ENCODE measurements at places on chromosomes 7 and 10.

DNA sequence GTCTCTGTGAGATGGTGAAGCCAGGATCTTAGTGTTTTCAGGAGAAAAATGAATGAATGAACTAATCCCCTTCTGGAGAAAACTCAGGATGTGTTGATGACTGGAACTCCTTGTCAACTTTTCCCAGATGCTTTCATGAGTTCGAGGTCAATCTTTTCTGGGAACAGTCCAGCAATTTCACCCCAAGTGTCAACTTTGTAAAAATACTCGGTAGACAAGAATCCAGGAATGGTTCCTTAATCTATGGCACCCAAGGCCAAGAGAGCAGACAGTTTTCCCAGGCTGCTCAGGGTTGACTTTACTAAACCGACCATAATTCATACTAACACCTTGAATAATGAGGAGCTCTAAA, 31.1 kb upstream of the LYZL1 start:
- DNase-seq, result no peak

DNA sequence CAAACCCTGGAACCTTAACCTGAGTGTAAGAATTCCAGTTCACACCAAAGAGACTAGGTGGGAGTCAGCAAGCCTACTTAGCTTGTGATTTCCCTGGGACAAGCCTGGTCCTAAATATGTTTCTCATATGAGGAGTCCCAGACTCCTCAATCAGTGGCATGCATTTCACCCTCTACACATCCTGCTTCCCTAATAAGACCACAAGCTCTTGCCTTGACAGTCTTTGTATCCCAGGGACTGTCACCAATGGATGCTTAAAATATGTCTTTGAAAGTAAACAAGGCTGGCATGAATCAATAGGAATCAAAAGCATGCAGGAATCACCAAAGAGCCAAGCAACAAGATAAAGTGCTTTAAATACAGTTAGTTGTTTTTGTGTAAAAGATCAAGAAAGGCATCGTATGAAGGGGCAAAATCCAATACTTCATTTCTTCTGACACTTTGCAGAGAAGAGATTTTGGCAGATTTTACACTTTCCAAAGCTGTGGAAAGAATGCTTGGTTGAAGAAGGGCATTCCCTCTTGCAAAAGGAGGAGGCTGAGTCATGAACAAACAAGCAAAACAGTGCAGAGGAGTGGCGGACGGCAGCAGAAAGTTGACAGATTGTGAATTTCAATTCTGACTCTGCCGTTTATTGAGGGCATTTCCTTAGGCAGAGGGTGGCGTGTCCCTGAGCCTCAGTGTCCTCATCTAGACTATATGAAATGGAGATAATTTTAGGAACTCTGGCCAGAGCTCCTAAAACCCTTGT, 8.5 kb upstream of the NFE2L3 start:
- no peak for DNase-seq

- no peak for DNase-seq
Observed at GRCh38 chr10:132608511-132609195, 71.1 kb downstream of the INPP5A start.

GRCh38 chr10:29849126-29849833, 210.1 kb downstream of the JCAD start:
- no peak for DNase-seq

GRCh38 chr7:30764030-30764975, 6.9 kb upstream of the MINDY4 start:
- DNase-seq, result peak; percentile 28

- DNase-seq, result no peak
Observed at GRCh38 chr10:43093423-43094076, 16.7 kb downstream of the RET start.

GRCh38 chr7:104873401-104873800, 140.6 kb upstream of the KMT2E start:
- no peak for DNase-seq

GRCh38 chr10:132434405-132435005, 37.5 kb downstream of the PWWP2B start:
- no peak for DNase-seq

- DNase-seq, result no peak
Observed at GRCh38 chr10:8041284-8041991, 13.1 kb upstream of the GATA3 start.

GRCh38 chr10:24971374-24971773, 19.0 kb upstream of the PRTFDC1 start:
- DNase-seq, result no peak

- no peak for DNase-seq
Observed at GRCh38 chr7:2926120-2926895, 82.2 kb upstream of the GNA12 start.

DNA sequence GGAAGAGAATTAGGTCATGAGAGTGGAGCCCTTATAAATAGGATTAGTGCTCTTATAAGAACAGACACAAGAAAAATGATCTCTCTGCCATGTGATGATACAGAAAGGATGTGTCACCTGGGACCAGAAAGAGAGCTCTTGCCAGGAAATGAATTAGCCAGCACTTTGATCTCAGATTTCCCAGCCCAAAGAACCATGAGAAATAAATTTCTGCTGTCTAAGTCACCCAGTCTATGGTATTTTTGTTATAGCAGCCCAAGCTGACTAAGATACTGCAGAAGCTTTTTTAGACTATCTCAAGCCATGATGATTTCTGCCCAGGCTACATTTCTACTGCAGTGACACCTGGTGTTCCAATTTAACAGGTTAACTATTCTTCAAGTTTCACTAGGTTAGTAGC, 84.8 kb downstream of the RSU1 start:
- no peak for DNase-seq

GRCh38 chr10:64159910-64160872, 639.0 kb downstream of the REEP3 start:
- DNase-seq, result no peak

DNA sequence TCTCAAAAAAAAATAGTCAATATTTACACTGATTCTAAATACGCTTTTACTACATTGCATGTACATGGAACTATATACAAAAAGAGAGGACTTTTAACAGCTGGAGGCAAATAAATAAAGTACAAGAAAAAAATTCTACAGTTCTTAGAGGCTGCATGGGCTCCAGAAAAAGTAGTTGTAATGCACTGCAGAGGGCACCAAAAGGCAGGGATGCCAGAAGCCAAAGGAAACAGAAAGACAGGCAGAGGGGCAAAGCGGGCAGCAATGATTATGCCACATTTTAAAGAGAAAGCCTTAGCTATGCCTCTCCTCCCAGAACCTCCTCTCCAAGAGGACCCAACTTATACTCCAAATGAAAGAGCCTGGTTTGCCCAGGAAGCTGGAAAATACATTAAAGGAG, 11.6 kb upstream of the ADCK2 start:
- DNase-seq, result no peak

DNA sequence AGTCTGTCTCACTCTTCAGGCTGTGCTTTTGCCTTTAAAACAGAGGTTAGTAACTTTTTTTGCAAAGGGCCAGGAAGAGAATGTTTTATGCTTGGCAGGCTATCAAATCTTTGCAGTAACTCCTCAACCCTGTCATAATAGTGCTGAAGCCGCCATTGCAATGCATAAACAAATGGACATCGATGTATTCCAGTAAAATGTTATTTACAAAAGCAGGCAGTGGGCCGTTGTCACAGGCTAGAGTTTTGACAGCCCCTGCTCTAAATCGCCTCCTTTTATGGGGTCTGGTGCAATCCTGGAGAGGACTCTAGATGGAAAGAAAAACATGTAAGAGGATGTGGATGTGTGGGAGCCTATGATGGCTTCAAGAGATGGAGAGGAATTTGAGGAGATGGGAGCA, 568.3 kb downstream of the TYW1 start:
- DNase-seq, result no peak
